ENCODE measurements at places on chromosomes 2 and 18.

- DNase-seq, result no peak
Measured at GRCh38 chr18:10298346-10298745, 156.1 kb upstream of the APCDD1 start.

GRCh38 chr2:7057865-7058400, 140.7 kb downstream of the RNF144A start:
- DNase-seq, result no peak

GRCh38 chr2:214014551-214015220, 396.2 kb upstream of the VWC2L start:
- no peak for DNase-seq

- no peak for DNase-seq
Measured at GRCh38 chr2:54936766-54937165, 113.5 kb downstream of the RTN4 start.

- DNase-seq, result no peak
Measured at GRCh38 chr2:241726459-241726858, 8.0 kb upstream of the D2HGDH start.

- DNase-seq, result no peak
Measured at GRCh38 chr2:157302492-157303099, 23.0 kb downstream of the ERMN start.

- no peak for DNase-seq
Measured at GRCh38 chr18:27414682-27415081, 229.6 kb upstream of the CHST9 start.

DNA sequence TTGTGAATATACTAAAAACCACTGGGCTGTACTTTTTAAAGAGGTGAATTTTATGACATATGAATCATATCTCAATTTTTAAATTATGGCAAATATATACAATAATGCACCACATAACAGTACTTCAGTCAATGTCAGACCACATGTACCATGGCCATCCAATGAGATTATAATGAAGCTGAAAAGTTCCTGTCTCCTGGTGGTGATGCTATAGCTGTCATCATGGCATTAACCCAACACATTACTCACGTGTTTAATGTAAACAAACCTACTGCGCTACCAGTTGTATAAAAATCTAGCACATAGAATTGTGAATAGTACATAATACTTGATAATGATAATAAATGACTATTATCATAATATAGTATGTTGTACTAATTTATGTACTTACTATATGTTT, 77.6 kb upstream of the ID2 start:
- DNase-seq, result no peak

GRCh38 chr2:239275044-239275685, 125.7 kb downstream of the HDAC4 start:
- DNase-seq, result peak; percentile 54

DNA sequence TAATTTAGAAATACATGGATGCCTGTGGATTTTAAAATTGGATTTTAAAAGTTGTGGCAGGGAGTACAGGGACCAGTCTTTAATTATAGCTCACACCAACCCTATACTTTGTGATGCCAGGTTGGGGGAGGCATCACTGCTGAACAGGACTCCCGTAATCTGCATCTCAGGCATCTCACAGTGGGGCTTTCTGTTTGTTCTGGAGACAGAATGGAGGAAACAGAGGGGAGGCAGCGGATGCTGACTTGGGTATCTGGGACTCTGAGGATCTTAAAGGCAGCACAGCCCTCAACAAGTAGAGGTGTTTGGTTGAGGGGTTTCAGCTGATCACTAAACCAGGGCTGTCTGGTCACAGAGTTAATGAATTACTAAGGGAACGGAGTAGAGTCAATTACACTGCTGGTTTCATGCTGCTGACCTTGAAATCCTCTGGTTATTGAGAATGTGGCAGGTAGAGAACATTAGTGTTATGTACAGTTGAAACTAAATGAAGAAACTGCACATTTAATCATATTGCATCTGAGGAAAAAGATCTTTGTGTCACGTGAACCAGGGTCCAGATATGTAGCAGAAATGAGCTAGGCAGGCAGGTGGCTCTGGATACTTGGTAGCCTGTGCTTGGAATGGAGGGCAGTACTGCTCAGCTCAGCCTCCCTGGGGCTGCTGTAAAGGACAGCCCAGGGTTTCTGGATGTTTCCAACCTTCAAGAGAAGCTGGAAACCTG, 40.3 kb downstream of the FHOD3 start:
- DNase-seq, result no peak

GRCh38 chr18:9868857-9869714, 16.7 kb upstream of the TXNDC2 start:
- no peak for DNase-seq

DNA sequence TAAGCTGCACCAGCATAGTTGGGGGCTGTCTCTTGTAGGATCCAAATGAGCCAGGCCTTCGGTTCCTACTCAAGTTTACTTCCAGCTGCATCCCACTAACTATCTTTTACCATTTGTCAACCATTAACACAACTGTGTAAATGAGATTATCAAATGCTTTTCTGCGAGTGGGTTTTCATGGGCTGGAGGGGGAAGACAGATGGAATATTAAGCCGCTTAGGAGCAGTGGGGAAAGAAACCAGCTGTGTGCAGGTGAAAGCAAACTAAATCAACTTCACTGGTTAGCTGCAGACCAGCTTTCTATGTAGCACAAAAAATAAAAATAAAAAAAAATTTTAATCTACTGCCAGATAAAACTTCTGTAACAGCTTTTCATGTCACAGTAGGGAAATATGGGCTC, 307.3 kb upstream of the FBXO11 start:
- DNase-seq, result no peak

GRCh38 chr2:197941715-197942114, 137.3 kb downstream of the PLCL1 start:
- DNase-seq, result no peak

GRCh38 chr2:211503856-211504255, 947.5 kb downstream of the CPS1 start:
- no peak for DNase-seq

- no peak for DNase-seq
Measured at GRCh38 chr18:45008694-45009413, 328.2 kb downstream of the SETBP1 start.

GRCh38 chr2:172909454-172909853, 166.2 kb upstream of the MAP3K20 start:
- no peak for DNase-seq

DNA sequence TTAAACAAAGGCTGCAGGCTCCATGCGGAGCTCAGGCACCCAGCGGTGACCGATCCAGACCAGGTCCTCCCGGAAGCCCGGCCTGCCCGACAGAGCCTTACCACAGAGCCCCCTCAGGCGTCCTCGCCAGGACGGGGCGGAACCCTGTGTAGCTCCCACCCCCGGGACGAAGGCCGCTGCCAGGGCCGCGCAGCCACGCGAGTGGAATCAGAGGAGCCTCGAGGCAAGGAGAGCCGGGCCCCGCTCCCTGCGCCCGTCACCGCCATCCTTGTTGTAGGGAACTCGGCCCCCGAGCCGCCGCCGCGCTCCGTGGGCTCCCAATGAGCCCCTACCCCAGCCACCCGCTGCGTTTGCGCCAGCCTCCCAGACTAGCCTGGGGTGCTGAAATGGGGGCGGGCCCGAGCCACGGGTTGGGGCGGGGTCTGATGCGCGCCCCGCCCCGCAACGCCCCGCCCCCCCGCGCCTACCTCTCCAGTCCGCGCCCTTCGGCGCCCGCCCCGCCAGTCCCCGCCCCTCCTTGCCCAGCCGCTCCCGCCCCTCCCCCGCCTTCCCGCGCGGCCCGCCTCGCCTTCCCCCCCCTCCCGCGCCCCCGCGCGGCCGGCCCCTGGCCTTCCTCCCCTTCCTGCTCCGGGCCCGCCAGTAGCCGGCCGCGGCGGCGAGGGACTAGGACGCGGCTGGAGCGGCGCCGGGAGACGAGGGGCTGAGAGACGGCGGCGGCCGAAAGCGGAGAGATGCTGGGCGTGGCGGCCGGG, at the start of gene LIMS1:
Gene LIMS1 (plus strand): TSS at position 639 of the 752 bp plus-strand sequence. CDS start 93 bp downstream, at position 732.
- peak; percentile 90 for DNase-seq

GRCh38 chr2:209662021-209662420, 109.6 kb upstream of the UNC80 start:
- no peak for DNase-seq

DNA sequence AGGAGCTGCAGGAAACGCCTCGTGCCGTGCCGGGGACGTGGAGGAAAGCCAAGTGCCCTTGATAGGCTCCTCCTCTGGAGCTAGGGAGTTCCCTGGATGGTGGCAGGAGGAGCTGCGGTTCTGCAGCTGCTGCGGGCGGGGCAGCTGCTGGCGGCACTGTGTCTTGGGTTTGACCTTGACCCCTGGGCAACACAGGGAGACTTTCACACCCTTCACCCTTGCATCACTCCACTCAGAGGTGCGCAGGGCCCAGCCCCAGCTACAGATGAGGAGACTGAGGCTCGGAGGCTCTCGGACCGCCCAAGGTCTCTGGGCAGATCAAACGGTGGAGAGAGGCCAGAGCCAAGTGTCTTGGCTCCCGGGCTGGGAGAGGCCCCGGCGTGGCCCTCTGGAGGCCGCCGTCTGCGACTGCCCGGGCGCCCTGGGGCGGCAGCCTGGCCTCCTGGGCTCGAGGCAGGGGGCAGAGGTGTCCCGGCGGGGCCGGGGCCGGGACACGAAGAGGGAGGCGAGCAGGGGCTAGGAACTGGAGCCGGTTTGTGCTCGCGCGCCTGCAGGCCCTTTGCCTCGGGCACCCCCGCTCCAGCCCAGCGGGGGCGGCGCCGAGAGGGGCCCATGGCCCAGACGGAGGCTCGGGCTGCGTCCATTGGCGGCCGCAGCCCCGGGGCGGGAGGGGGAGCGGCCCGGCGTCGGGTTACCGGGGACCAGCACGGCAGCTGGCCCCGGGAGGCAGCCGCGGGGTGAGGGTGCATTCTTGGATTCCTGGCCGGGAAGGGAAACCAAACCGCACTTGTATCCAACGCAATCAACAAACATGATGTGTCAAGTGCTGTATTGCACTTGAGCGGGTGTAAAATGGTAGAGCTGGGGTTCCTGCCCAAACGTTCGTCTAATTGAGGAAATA, 129.6 kb upstream of the SLC1A4 start:
- DNase-seq, result no peak

DNA sequence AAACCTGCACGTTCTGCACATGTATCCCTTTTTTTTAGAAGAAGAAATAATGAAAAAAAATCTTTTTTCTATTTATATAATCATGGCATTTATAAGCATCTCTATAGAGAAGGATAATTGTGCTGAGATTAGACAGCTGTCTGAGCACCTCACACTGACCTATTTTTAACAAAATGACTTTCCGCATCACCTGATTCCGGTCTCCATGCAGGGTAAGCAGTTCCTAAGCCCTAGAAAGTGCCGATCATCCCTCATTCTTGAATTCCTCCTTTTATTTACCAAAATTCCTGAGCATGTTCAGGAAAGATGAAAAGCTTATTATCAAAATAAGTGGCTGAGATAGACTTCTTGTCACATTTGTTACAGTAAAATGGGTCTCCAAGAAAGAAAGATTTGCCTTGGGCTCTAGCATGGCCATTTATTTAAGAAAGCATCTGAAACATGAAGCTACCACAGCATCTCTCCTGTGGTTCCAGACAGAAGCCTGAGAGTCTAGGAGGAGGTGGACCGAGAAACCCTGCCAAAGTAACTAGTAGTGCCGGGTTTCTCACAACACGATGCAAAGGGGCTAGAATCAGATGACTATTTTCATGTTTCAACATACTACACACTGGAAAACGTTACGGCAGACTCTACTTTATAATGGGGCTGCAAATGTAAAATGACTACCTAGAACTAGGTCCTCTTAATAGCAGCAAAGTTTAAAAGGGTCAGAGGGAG, 670 bp downstream of the GKN1 start:
- no peak for DNase-seq

DNA sequence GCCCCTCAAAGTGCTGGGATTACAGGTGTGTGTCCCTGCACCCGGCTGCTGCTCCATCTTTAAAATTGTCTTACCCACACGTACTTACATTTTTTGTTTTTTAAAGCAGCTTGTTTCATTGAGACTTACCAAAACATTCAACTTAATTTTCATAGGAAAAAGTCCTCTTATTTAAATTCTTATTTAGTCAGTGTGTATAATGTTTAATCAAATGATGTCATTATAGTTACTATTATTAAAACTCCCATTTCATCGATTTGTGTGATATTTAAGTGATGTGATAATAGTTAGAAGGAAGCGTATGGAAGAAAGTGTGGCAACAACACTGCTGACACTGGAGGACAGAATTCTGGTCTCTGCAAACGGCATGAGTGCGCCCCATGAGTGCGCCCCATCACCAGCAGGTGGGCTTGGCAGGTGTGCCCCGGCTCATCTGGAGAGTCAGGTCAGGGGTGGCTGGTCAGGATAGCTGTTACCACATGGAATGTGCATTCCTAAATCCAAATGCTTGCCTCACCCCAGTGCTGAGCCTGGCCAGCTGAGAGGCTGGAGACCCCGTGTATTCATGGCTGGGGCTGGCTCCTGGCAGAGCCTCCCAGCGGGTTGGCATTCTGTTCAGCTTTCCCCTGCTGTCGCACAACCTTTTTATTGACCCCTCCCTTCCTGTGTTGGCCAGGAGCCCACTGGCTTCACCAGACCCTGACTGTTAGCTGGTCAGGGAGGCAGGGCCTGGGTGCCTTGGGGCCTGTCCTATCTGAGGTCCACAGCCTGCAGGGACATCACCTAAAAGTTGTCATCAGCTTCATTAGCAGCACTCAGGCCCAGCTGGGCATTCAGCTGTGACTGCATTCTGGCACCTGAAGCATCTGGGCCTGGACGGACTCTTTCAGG, 79.7 kb downstream of the AGAP1 start:
- DNase-seq, result no peak

DNA sequence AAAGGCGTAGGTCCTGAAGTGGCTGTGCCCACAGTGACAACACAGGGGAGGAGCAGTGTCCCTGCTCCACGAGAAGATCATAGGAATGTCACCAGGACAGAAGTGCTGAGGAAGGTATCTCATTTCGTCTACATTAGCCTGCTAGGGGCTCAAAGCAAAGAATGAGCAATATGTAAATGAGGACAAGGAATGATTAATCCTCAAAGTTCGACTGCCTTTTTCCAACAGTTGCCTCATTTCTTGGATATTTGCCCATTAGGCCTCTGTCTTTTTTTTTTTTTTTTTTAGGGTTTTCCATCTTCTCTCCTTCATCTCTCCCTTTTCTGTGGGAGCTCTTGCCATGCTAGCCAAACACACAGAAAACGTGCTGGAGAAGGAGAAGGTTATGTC, 105.2 kb upstream of the ARHGAP28 start:
- DNase-seq, result no peak

DNA sequence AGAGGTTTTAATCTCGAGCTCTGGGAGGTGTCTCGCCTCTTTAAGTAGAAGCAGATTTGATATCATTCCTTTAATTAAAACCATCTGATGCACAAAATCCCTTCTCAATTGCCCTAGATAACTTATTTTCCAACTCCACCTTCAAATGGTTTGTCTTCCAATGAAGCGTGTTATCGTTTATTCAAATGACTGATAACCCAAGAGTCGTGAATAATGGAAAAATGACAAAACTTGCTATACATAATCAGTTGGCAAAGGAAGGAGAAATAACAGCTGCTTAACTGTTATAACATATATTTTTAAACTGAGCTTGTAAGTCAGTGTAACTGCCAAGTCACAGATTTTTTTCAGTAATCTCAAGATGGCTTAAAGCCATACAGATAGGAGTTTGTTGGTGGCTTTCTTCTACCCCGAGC, 144.6 kb downstream of the QPCT start:
- DNase-seq, result no peak

GRCh38 chr18:57062844-57063243, 84.0 kb upstream of the BOD1L2 start:
- no peak for DNase-seq
